GM12878 (cell line): ENCODE measurements at places on chromosomes 3 and 15. TPM values are rescaled to one million over a fixed set of nuclear protein-coding genes. Genes with fewer than 3 reads are reported as not detected.
A peak's percentile ranks its signal among the peaks of the same experiment; 100 is the strongest.

- no peaks in the 10 kb centered on the region for H3K27me3 ChIP-seq
- H3K27ac ChIP-seq, result no peak overlapping the region
- H3K4me3 ChIP-seq, result no peak overlapping the region
- no peak for DNase-seq
- H3K36me3 ChIP-seq, result peaks cover 4% of the 10 kb centered on the region; the same call in 1 of the 2 replicates
Measured at GRCh38 chr3:123156276-123156995, 45.3 kb upstream of the SEC22A start.

GRCh38 chr3:116905794-116906193, 196.2 kb downstream of the TUSC7 start:
- no peak overlapping the region for H3K27ac ChIP-seq
- no peaks in the 10 kb centered on the region for H3K4me1 ChIP-seq
- no peak overlapping the region for H3K4me3 ChIP-seq
- no peaks in the 10 kb centered on the region for H3K27me3 ChIP-seq

GRCh38 chr15:30870681-30871080, 33.0 kb upstream of the FAN1 start:
- DNase-seq, result no peak
- no peaks in the 10 kb centered on the region for H3K4me1 ChIP-seq
- no peaks in the 10 kb centered on the region for H3K27me3 ChIP-seq
- no peak overlapping the region for H3K4me3 ChIP-seq
- no peak overlapping the region for H3K27ac ChIP-seq

- H3K27ac ChIP-seq, result no peak overlapping the region
- no peaks in the 10 kb centered on the region for H3K36me3 ChIP-seq
- no peaks in the 10 kb centered on the region for H3K4me1 ChIP-seq
Measured at GRCh38 chr15:35443376-35443775, 102.6 kb downstream of the DPH6 start.

DNA sequence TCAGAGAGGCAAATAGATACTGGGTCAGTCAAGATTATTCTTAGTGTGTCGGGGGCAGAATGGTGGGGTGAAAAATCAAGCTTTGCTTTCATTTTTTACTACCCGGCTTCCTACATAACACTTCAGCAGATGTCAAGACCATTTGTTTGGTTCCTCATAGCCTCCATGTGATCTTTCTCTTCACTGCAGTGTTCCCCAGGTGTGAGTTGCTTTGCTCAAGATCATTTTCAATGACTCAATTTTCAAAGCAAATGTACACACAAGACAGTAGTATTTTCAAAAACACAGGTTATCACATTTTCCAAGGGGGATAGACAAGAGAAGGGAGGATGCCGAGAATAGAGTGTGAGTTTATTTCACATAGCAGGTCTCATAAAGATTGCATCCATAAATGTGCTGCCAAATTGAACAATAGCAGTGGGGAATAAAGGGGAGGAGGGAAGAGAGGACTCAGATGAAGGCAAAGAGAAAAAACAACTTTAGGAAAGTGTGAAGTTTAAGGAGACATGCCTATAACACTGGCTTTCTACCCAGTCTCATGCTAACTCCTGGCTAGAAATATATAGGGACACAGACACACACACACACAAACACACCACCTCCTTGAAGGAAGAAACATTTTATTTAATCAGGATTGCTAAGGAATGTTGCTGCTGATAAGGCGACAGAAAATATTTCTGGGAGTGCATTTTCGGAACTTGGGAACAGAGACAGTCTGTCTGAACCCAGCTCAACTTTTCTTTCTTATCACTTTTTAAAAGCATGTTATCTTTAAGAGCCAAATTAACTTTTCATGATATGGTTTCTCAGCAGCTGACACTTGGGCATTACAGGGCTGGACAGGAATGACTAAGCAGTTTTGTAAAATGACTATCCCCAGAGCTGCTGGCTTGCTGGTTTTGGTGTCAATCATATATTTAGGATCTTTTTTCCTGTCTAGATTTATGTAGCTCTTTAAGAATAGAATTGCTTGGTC, 402.4 kb downstream of the RBMS3 start:
- no peak overlapping the region; the same call in 1 of the 2 replicates for H3K4me3 ChIP-seq
- H3K27ac ChIP-seq, result no peak overlapping the region
- H3K4me1 ChIP-seq, result peaks cover 5% of the 10 kb centered on the region
- no peaks in the 10 kb centered on the region for H3K36me3 ChIP-seq
- DNase-seq, result peak; percentile 60
- H3K27me3 ChIP-seq, result no peaks in the 10 kb centered on the region

GRCh38 chr3:150469931-150470740, 62.0 kb downstream of the TSC22D2 start:
- H3K27ac ChIP-seq, result no peak overlapping the region
- no peak for DNase-seq
- H3K27me3 ChIP-seq, result no peaks in the 10 kb centered on the region
- no peaks in the 10 kb centered on the region for H3K36me3 ChIP-seq

DNA sequence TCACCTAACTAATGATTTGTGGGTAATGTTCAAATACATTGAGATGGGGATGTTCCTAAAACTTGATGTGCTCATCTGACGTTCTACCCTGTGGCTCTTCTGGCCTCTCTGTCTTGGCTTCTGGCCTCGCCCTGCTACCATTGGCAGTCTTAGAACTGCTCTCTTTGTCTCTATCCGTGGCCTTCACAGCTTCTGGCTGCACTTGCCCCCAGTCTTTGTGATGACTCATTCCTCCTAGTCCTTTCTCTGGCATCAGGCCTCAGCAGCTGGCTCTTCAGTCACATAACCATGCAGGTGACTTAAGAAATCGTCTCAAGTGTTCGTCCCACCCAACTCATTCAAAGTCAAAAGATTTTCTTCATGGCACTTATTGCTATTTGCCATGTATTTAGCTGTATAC, 188.1 kb downstream of the BBX start:
- H3K4me3 ChIP-seq, result no peak overlapping the region
- H3K4me1 ChIP-seq, result no peaks in the 10 kb centered on the region
- no peak for DNase-seq
- H3K36me3 ChIP-seq, result no peaks in the 10 kb centered on the region; the same call in 1 of the 2 replicates

Gene ARPIN
- not detected in 2 replicates for polyA plus RNA-seq

Gene GPR27
- not detected in 2 replicates for polyA plus RNA-seq

Gene GHSR
- polyA plus RNA-seq, result not detected in 2 replicates

Gene TMEM207
- polyA plus RNA-seq, result not detected in 2 replicates
